ENCODE measurements at places on chromosomes 4 and X.

DNA sequence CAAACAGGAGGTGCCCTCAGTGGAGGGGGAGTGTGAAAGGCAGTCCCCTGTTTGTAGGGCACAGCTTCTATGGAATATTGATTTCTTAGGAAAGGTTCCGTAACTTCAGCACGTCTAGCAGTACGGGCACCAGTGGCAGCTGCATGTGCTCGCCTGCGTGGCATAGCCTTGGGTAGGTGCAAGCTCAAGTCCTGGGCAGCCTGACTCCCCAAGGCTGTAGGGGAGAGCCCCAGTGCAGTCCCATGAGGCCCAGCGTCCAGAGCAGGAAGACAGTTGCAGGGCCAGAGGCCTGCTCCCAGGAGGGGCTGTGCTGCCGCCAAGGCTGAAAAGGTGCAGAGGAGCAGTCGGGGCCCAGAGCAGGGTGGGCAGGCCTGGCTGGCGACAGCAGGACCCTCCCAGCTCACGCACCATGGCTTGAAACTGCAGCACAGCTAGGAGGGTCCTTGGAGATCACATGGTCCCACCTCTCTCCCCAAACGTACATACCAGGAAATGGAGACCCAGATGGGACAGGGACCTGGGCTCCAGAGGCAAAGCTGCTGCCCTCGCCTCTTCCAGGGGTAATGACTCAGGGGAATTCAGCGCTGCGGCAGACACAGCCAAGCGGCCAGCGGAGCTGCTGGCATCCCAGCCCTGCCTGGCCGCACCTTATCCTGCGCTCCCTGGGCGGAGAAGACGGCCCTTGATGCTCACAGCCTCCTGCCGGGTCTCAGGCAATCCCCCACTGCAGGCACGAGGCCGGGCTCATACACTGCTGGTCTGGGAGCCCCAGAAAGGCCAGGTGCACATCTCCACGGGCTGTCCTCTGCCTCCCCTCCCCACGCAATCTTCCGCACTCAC is 6.0 kb upstream of the DUSP9 start:
- DNase-seq: no peak

- no peak for DNase-seq
Measured at GRCh38 chr4:79495447-79495846, 87.4 kb upstream of the GK2 start.

DNA sequence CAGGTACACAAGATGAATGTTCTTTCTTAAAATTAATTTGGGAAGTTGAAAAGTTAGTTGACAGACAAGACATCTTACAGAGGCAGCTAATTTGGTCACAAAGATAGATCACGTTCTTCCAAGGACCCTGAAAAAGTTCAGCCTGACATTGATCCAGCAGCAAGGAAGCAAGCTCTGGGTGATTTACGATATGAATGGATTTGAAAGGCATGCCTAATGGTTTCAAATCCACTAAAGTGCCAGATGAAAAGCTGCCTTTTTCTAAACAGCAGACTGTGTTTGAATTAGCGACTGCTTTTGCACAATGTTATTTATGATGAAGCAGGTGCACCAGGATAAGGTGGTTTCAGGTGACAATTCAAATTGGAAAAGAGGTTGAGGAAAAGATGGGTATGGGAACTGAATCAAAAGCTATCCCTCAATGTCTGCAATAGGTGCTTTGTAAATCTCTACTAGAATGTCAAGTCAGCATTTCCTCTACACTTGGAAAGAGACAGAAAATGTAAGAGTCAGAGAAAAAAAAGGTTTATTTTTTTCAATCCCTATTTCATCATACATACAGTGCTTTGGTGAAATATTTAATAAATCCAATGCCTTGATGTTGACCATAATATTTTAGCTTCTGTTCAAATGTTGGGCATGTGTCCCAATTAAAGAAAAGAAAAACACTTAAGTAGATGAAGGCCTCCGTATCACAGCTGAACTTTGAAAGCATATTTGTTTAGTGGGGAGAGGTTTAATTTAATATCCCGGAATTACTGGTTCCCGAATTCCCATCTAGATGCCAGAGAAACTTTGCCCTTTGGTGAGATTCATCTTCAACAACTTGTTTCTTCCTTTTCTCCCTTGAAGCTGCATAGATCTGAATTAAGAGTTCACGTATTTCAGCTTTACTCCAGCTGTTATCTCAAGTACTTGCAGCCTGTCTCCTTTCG is 6.0 kb downstream of the RASGEF1B start:
- DNase-seq: peak; percentile 90

GRCh38 chr4:108888769-108889168 is 125.9 kb upstream of the ETNPPL start:
- DNase-seq: no peak

DNA sequence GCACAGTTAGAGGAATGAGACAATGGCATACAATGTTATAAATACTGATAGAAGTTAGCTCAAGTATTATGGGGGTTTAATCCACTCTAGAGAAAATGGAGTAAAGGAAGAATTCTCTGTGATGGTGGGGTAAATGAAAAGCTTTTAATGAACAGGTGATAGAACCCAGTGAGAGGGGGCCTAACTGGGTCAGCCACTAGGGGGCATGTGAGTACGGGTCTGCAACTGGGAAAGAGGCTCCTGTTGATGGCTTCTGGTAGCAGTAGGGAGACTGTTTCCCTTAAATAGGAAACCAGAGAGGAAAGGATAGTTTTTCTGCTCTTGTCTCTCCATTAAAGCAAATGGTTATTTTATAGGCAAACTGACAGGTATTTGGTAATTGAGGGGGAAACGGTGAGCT is 132.8 kb upstream of the GPR101 start:
- peak; percentile 6 for DNase-seq

GRCh38 chr4:73311428-73311827 is 52.8 kb upstream of the ANKRD17 start:
- peak; percentile 10 for DNase-seq

- no peak for DNase-seq
Measured at GRCh38 chr4:101823864-101824263, 33.3 kb downstream of the BANK1 start.

DNA sequence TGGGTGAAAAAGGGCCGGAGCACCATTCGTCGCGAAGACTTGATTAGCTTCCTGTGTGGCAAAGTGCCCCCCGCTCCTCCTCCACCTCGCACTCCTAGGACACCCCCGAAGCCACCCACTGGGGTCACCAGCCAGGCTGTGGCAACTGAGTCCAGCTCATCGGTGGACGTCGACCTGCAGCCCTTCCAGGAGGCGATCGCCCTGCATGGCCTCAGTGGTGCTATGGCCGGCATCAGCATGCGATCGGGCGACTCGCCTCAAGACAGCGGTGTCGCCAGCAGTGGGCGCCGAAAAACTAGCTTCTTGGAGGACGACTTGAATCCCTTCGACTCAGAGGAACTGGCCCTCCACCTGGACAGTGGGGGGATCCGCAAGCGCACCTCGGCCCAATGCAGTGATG is 126.8 kb upstream of the CXorf66 start:
- no peak for DNase-seq

DNA sequence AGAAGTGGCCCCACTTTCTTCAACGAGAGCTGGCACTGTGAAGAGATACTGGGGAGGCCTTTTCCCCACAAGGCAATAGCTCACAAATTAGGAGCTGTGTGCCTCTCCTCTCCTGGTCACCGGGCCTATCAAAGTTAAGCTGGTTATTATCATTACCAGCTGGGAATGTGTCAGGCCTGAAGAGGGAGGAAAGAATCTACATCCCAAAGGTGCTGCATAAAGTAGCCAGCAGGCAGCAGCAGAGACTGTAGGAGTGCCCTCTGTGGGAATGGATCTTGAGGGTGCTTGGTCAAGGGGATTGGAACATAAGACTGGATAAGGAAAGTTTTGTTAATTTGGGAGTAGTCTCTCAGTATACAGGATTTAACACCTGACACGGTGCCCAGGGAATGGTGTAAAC is 9.1 kb upstream of the TMPRSS11D start:
- DNase-seq: no peak

- no peak for DNase-seq
Measured at GRCh38 chrX:152988536-152989291, 5.2 kb downstream of the PNMA5 start.

DNA sequence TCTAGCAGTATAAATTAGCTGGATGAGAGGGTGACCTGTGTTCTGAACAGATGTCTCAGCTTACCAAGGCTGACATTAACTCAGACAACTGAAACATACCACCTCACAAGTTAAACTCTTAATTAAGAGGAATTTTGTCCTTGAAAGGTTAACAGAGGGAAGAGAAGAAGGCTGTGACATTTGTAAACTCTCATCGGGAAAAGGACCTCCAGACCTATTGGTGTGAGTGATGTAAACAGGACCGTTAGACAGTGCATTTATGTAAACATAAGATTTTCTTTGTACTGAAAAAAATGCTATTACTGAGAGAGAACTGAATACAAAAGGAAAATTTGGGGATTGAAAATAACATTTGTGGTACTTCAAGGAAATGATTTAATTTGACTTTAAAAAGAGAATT is 308.4 kb upstream of the DIAPH2 start:
- no peak for DNase-seq

DNA sequence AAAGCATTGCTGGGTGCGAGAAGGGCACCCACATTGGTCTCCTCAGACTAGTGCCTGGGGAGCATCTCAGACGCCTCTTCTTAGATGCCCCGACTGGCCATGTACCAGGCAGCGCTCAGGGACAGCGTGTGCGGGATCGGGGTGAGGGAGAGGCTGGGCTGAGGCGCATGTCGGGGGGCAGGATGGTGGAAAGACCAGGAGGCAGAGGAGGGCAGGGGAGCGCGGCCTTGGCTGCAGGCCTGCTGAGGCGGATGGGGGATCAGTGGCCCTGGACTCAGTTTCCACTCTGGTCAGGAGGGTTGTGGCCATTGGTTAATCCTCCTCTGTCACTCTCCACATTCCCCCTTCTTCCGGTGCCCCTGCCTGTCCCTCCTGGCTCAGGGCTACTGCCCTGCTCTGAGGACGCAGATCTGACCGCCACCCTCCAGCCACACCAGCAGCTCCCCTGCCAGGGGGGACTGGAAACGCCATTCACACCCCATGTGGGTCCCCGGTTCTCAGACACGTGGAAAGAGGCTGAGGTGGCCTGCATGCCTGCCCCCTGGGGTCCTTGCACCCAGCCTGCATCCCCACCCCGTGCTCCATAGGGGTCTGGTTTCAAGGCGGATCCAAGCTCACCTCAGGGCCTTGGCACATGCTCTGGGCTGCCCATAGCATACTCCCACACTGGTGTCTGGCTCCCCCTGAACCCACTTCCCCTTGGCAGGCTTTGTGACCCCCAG is 105.9 kb downstream of the CPZ start:
- no peak for DNase-seq

GRCh38 chr4:85831647-85832046 is 356.7 kb downstream of the ARHGAP24 start:
- DNase-seq: no peak

DNA sequence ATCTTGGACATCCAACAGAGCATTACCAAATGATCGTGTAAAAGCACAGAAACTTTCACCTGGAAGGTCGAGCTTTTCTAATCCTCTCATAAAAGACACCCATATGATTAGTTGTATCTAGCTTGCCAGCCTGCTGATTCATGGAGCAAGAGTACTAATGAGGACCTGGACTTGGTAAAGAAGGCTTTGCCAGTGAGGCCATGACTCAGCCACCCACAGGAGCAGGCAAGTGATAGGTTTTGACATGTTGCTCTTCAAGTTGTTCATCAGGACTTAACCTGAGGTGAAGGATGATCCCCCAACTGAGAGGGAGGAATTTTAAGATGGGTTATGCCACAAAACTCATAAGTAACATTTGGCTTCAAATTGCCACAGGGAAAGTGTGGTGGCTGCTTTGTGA is 24.7 kb upstream of the EPGN start:
- DNase-seq: no peak

DNA sequence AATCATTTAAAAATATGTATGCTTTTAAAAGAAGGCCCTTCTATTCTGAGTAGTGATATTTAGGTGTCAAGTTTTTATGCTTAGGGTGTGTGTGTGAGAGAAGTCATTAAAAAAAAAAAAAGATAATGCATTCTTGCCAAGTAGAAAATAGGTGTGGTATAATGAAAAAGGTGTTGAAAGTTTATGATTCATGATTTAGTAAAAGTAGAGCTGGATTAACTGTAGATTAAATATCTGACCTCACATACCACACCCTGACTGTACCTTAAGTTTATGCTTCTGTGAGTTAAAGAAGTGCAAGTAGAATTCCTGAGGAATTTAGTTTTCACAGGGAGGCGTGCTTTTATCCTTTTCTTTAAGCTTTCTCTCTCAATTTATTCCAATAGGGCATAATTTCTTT is 71.1 kb downstream of the BMPR1B start:
- DNase-seq: no peak

GRCh38 chr4:25299476-25300203 is 12.9 kb upstream of the ZCCHC4 start:
- no peak for DNase-seq

Data from NCI-H1092 treated with DMSO at 0.1 percent for 48 hours (cell line).